CD4-positive, alpha-beta T cell treated with Interleukin-15 for 4 hours (primary cell): ENCODE measurements at places on chromosomes 13 and 19.
A peak's percentile ranks its signal among the peaks of the same experiment; 100 is the strongest.

DNA sequence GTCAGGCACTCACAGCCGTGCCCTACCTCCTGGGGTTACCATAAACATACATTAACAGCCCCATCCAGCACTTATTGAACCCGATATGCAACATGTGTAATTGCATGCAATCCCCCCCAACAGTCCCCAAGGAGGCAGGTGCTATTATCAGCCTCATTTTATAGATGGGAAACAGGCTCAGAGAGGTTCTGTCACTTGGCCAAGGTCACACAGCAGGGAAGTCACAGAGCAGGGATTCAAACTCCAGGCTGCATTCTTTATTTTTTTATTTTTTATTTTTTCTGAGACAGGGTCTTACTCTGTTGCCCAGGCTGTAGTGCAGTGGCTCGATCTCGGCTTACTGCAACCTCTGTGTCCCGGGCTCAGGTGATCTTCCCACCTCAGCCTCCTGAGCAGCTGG is 38.4 kb upstream of the TNFAIP8L1 start:
- DNase-seq, result no peak

GRCh38 chr13:111062966-111063365 is 52.1 kb upstream of the ARHGEF7 start:
- DNase-seq, result no peak

- DNase-seq, result no peak
These were observed 8.9 kb downstream of the ETHE1 start for GRCh38 chr19:43518051-43518450.

- DNase-seq, result no peak
These were observed 33.1 kb downstream of the DCLK1 start for GRCh38 chr13:36098080-36098479.

DNA sequence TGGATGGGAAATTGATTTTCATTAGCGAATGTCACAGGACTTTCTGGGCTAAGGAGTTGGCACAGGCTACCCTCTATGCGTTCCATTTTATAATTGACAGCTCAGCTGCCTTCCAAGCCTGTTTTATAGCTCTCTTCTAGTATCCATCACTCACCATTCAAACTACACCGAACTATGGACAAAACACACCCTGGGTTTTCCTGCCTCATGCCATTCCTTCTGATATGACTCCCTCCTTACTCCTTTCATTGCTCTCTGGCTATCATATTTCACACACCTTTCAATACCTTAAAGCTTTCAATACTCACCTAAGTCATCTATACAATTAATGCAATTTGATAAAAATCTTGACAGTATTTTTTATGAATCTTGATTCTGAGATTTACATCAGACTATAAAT is 181.3 kb downstream of the RAP2A start:
- no peak for DNase-seq

- peak; percentile 70 for DNase-seq
These were observed 9.6 kb upstream of the TPM4 start for GRCh38 chr19:16066611-16067104.

- no peak for DNase-seq
These were observed 178.0 kb downstream of the KCTD12 start for GRCh38 chr13:76708138-76708688.

- DNase-seq, result no peak
These were observed 5.2 kb downstream of the DKKL1 start for GRCh38 chr19:49368711-49369358.

DNA sequence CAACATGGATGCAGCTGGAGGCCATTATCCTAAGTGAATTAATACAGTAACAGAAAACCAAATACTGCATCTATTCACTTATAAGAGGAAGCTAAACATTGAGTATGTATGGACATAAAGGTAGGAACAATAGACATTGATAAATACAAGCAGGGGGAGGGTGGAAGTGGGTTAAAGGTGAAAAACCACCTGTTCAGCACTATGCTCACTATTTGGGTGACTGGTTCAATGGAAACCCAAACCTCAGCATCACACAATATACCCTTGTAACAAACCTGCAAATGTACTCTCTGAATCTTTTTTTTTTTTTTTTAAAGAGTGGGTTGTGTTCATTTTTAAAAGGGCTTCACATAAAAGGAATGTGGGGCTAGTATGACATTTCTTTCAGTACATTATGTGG is 26.9 kb upstream of the CPB2 start:
- DNase-seq, result no peak

DNA sequence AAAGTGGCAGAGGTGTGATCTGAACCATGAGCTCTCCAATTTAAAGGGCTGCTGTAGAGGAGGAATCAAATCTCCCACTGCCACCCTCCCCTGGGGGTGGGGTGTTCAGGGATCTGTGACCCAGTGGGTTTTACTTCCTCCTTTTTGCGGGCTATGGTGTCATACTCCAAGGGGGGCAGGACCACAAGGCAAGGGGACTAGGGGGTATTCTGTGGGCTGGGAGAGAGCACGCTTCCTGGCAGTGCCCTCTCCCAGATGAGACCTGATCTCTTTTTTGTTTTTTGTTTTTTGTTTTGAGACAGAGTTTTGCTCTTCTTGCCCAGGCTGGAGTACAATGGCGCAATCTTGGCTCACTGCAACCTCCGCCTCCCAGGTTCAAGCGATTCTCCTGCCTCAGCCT is 10.3 kb downstream of the PLD3 start:
- DNase-seq, result no peak

- no peak for DNase-seq
These were observed 7.6 kb upstream of the BICRA start for GRCh38 chr19:47601180-47601904.

DNA sequence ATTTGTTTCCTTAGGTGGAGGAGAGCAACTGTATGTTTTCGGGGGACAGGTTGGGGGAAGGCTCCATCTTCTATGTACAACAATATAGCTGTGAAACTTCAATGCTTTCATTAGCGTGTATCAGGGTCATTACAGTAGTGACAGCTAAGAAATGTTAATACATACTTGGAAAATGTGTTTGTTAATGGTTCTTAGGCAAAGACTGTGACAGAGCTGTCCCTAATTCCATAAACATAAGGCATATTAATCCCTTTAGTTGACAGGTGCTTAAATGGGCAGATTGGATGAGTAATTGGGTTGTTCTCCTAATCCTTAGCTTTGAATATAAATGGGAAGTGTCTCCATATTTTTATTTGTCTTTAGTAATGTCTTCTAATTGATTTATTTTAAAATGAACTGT is 313.7 kb downstream of the HS6ST3 start:
- no peak for DNase-seq

DNA sequence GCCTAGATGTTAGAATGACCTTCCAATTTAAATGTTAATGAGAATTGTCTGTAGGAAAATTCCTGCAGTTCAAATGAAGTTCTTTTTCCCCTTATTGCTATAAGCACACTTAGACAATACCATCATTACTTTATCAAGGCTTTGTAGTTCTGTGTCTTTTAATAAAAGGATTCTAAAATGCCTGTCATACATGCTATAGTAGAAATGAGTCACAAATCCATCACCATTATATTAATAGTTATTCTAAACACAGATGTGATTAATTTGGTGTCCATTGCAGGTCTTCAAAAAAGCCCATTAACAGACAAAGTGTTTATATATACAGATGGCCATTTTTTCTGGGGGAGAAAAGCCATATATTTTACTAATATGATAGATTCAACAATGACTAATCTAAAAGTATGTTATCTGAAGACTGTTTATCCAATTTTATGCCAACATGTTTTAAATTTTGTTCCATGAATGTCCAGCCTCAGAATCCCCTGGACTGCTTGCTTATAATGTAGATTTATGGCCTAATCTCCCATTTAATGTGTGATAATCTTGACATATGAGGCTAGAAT is 1678.3 kb upstream of the PCDH20 start:
- no peak for DNase-seq

DNA sequence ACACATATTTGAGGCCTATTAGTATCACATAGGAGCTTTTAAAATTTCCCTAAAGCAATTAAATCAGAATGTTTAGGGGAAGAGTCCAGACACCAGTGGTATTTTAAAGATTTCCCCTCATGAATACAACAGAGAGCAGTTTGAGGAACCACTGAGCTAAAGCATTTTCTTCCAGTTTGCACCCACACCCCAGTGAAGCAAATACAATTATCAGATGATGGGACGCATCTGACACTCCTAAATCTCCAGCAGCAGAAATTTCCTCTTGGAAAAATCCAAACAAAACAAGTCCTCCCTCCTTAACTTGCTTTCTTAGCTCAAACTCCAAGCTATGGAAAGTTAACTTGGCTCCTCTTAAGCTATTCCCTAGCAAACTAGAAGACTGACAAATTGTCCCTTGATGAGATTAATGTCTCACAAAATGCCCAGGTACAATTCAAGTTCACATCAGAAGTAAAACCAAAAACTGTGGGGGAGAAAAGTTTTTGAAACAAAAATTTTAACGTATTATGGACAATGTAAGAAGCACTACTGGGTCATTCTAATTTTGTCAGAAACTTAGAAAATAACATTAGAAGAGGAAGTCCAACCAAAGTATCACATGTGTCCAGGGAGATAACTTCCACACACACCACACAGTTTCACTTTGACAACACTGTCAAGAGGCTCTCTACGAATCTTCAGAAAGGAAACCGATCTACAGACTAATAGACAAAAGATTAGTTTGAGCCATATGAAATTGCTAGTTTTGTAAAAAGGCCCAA is 74.1 kb downstream of the ABCC4 start:
- no peak for DNase-seq

GRCh38 chr19:50486823-50487515 is 10.3 kb upstream of the GARIN5A start:
- DNase-seq, result peak; percentile 17

DNA sequence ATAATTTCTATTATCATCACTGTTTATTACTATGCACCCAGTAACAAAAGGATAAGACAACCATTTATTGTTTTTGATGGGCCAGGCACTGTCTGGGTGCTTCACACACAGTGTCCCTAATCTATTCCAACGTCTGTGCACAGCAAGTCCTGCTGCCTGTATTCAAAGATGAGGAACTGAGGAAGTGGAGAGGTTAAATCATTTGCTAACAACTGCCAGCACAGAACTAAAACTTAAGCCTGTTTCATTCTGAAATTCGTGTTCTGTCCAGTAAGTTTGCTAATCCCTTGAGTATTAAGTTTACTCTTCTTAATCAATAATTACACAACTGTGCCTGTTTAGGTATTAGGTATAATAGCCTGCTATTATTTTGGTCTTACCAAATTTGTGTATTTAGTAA is 41.9 kb downstream of the TEX26 start:
- DNase-seq, result no peak

GRCh38 chr19:14494910-14495671 is 836 bp downstream of the GIPC1 start:
- DNase-seq, result no peak

GRCh38 chr19:30387311-30388115 is 15.3 kb downstream of the ZNF536 start:
- no peak for DNase-seq

- no peak for DNase-seq
These were observed 29.2 kb upstream of the CERS4 start for GRCh38 chr19:8180018-8180417.

DNA sequence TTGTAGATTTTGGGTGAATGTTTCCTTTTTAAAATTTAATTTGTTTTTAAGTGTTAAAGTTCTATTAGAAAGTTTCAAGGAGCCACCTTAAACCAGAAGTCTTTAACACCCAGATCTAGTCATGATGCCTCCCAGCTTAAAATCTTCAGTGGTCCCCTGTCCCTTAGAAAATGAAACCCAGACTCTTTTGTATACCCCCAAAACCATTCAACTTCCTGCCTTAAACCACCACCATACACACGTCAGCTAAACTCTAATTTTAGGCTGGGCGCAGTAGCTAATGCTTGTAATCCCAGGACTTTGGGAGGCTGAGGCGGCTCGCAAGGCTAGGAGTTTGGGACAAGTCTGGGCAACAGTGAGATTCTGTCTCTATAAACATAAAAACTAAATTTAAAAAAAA is 37.9 kb downstream of the N4BP2L1 start:
- DNase-seq, result peak; percentile 20

DNA sequence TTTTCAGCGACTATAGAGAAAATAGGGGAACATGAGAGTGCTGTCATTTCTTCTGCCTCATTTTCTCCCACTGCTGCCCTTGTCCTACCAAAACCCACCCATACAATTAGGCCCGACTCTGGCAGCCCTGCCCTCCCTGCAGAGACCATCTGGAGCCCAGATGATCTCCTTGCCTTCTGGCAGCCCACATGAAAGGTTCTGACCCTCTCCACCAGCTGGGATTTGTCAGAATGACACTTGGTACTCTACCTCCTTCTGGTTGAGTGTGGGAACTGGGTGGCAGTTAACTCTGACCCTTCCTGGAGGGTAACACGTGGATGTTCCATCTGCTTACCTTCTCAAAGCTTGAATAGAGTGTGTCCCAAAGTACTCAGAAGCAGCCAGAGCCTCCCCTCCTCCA is 21.0 kb upstream of the SIAH3 start:
- no peak for DNase-seq

DNA sequence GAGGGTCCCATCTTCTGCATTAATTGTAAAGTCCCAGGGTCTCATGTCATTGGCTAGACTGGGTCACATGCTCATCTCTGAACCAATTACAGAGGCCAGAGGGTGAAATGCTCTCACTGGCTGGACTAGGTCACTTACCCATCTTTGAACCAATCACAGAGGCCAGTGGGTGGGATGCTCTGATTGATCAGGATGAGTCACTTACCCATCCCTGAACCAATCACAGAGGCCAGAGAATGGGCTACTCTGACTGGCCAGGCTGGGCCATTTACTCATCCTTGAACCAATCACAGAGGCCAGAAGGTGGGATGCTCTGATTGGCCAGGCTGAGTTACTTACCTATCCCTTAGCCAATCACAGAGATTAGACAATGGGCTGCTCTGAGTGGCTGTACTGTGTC is 5.3 kb downstream of the MISP start:
- no peak for DNase-seq

- no peak for DNase-seq
These were observed 329.7 kb upstream of the HTR2A start for GRCh38 chr13:47226516-47226915.

DNA sequence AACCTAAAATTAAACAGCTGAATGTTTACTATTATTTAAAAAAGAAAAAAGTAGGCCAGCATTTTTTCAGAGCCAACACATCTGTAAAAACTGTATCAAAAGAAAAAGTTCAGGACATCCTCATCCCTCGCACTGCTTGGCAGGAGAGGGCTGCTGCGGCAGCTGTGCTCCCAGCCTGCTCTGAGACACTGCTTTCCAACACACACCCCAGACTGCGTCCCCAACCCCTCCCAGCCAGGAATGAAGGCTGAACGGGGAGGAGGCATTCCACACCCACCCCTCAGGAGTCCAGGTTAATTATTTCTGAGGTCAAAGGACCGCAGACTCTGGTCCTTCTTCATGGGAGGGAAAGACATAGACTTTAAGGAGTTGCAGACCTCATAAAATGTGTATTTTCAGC is 43.1 kb downstream of the COL4A1 start:
- DNase-seq, result no peak

DNA sequence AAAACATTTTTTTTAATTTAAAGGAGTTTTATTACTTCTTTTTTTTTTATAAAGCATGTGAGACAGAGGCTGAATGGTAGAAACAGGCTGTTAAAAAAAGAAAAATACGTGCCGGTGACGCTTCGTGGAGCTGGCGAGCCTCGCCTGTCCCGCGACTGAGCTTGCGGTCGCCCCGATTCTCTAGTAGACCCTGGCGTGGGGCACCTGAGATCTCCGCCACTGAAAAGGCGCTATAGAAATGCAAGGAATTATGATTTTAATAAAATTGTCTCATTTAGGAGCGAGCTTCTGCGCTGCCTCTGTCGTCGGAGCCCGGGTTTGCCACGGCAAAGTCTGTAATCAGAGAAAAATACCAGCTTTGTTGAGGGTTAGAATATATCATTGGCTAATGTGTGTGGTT is 18.4 kb downstream of the NFIX start:
- no peak for DNase-seq

GRCh38 chr13:50410921-50411746 is 395.9 kb downstream of the KCNRG start:
- no peak for DNase-seq
